Muscle of leg (tissue), 16 donors: ENCODE measurements at places on chromosomes 6 and 20. TPM values are rescaled to one million over a fixed set of nuclear protein-coding genes. Genes with fewer than 3 reads are reported as not detected.

GRCh38 chr20:53751620-53752318 lies 158.1 kb upstream of the ZNF217 start:
- peak; percentile 52 for DNase-seq

GRCh38 chr6:5203546-5203945 lies 57.2 kb downstream of the LYRM4 start:
- peak; percentile 93 for DNase-seq

DNA sequence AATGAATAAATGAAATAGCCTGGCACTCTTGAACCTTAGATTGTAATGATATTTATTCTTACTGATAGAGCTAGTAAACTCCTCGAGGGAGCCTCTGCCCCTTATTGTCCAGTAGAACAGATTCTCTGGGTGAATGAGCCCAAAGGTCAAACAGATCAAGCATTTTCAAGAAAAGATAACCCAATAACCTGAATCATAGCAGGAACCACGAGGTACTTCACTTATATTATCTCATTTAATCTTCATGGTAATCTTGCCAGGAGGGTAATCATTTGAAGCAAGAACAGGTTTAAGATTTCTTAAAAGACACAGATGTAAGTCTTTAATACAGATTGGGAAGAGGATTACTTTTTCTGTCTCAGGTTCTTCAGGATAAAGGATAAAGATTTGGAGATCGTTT lies 17.0 kb upstream of the TBCC start:
- no peak for DNase-seq

DNA sequence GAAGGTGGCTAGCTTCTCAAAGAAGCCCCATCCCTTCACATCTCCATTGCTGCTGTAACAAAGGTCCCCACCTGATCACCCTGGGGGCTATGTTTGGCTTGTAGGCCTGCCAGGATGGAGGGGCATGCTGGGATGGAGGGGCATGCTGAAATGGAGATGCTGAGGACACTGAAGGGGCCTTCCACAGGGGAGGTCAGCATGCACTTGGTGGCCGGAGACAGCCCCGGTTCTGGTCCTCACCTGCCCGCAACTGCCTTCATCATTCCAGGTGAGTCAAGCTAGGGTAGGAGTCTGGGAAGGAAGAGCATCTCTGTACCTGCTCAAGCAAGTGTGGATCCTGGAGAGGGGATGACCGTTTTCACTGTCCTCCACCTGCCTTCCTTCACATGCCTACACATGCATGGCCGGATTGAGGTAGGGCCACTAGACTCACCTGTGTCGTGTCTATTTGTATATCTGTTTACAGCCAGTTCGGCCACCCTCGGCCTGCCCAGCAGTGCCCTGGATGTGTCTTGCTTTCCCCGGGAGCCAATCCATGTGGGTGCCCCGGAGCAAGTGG lies 6.0 kb downstream of the L3MBTL1 start:
- DNase-seq: no peak

- DNase-seq: no peak
Observed at GRCh38 chr6:152605941-152606340, 31.2 kb downstream of the SYNE1 start.

GRCh38 chr6:41157323-41157722 lies 3.2 kb upstream of the TREML1 start:
- DNase-seq: peak; percentile 28

DNA sequence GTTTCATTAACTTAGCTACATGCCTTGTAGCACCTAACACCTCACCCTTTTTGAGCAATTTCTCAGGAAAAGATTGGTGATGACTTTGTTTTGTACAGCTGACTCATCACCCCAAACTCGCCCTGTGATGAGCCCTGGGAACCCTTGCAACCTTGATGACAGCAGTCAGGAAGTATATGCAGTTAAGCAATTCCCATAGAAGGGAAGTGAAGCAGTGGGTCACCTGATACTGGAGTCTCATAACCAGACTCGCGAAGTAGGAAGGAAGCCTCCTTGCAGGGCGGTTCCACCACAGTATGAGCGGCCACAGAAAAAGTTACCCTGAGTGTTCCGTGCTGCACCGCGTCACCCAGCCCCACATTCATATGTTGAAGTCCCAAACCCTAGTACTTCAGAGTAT lies 82.0 kb upstream of the EDN1 start:
- DNase-seq: peak; percentile 25

DNA sequence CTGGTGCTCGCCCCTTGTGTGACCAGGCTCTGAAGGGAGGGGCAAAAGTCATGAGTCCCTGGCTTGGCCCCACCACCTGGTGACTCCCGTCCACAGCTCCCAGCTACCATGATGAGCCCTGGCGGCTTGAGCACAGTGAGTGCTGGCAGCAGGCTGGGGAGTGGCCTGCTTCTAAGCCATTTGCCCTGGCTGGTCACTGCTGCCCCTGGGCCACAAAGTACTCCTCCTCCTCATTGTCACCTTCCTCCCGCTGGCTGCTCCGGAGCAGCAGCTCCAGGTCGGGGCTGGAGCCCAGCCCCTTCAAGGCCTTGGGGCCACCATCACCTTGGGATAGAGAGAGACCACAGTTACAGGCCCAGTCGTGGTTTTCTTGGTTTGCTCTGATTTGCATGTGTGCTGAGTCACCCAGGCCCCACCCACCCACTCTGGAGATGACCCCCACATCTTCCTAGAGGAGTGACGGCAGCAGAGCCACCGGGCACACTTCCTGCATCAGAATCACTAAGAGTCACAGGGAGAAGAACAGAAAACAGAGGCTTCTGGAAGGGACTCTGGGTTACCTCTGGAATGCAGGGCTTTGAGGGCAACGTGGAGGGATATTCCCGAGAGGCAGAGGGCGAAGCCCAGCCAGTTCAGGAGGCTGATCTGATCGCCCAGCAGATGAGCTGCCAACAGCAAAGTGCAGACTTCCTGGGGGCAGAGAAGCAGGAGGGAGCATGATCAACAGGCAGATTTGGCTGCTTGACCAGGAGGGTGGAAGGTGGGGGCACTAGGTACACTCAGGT lies 42.1 kb upstream of the CDH22 start:
- DNase-seq: no peak

The SLC17A9 gene
- polyA plus RNA-seq: 0.41 TPM

DNA sequence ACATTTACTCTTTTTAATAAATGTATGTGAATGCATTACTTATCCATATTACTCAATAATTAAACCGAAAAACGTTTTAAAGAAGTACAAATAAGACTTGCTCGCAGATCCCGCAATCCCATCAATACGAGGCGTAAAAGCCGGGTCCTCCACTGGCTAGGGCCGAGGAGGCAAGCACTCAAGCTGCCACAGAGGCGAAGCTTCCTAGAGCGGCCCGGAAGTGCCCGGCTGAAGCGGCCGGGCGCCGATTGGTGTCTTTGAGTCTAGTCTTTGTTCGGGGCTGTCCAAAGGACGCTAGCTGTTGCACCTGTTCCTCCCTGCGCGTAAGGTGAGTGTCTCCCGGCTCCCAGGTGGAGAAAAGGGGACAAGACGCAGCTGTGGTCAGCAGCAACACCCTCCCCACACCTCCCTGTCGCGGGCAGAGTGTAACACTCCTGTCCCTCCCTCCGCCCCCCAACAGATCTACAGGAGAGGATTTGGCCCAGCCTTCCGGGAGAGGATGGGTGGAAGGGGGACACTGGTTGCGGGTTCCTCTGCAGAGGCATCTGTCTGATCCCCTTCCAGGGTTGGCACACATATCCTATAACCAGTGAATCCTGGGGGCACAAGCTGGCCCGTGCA lies at the start of gene ZSCAN16:
TSS of gene ZSCAN16 (plus strand) at position 260 of the 621 bp plus-strand sequence. CDS start 835 bp downstream, outside the sequence.
- DNase-seq: peak; percentile 92

- no peak for DNase-seq
Observed at GRCh38 chr6:136822046-136822375, 381 bp upstream of the PEX7 start.

DNA sequence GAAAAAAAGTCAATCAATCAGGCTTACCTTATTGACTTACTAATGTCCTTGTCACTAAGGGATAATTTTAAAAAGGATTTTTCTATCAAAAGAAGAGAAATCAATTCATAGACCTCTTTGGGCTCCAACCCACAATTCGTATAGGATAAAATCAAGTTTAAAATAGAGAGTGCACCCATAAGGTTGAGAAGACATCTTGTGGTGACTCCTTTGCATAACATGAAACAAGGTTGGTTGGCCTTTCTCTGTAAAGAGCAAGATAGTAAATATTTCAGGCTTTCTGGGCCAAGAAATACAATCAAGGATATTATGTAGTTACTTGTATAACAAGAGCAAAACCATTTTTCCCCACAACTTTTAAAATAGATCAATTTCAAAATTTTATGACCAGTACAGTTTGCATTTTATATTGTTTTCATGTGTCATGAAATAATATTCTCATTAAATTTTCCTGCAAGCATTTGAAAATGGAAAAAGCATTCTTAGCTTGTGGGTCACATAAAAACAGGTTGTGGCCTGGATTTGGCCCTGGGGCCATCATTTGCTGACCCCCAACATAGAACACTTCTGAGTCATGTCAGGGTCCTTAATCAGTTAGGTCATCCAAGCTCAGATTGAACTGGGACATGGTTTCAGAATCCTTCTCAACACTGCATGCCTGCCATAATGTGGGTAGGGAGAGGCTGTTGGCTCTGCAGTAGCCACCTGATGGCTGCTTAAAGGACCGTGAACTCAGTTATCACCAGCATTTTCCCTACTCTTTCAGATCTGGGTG lies 76.7 kb downstream of the MYB start:
- no peak for DNase-seq

DNA sequence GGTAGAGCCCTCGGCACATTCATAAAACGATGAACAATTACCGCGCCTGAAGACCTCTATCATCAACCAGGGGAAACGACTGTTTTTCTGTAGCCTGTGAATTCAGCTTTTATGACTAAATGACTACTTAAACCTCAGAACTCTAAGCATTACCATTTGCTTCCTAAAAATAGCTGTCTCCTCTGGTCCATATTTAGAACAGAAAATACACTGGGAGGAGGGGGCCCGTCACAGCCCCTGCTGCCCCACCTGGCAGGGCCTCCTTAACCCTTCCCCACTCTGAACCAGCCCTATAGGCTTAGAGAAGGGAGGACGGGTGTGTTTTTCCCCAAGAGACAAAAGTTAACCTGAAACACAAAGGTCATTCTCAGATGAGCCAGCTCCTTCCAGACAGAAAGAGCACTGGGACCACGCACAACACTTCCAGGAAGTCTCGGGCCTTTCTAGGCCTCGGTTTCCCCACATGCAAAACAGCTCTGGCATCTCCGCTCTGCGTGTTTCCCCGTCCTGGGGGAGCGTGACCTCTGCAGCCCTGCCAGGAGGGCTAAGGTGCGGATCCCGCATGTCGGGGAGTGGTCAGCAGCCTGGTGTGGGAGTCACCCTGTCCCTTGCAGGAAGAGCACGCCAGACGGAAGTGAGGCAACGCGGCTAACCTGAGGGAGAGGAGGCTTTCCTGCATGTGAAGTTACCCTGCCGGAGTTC lies 193.9 kb downstream of the DLL1 start:
- DNase-seq: peak; percentile 33

- DNase-seq: peak; percentile 92
Observed at GRCh38 chr6:112639391-112639831, 292.3 kb downstream of the RFPL4B start.

The TRDN gene
- 223 TPM for polyA plus RNA-seq

DNA sequence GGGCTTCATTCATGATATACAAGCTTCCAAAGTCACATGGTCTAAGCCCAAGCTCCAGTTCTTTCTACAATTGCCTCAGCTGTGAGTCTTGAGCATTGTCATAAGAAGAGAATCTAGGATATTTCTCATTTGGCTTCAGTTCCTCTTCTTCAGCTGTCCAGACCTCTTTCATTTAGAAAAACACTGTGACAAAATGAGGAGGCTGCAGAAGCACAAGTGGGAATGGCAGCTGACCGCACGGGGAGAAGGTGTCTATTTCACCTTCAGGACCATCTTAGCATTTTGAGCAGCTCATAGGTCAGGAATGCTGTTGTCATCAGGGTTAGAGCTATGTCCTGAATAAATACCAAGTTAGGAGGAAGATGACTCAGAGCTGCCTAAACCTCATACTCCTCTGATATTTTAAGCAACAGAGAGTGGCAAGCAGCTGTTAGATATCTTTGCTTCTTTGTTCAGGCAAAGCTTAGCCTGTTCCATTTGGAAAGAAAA lies 390.1 kb upstream of the CITED2 start:
- peak; percentile 94 for DNase-seq

DNA sequence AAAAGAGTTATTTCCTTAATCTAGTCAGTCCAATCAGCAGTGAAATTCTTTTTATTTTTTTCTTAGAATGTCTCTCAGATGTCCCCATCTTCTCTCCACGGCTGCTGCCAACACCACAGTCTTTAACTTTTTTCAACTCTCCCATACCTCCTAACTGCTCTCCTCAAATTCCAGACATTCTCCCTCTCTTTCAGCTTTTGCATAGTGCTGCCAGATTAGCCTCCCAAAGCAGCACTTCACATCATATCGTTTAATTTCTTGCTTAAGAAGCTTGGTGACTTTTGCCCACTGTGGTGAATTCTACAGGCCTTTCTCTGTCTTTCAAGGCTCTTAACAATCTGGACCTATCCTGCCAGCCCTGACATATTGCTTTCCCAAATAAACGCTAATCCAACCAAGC lies 233.4 kb downstream of the UST start:
- no peak for DNase-seq

DNA sequence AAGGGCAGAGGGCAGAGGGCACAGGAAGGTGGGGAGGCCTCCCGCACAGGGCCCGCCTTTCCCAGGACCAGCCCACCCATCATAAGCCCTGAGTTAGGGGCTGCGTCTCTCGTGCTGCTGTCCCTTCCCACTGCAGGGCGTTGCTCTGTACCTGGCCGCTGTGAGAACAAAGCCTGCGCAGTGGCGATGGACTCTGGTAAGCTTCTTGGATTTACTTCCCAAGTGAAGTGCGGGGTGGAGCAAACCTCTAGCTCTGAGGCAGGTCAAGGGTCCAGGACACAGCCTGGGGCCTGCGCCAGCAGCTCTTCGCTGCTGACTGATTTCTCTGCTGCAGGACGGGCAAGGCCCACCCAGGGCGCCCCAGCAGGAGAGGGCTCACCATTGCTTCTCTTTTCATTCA lies 23.9 kb downstream of the INSM1 start:
- DNase-seq: no peak

The DLK2 gene
- polyA plus RNA-seq: 2.3 TPM

GRCh38 chr20:924639-925038 lies 8.5 kb upstream of the ANGPT4 start:
- no peak for DNase-seq

DNA sequence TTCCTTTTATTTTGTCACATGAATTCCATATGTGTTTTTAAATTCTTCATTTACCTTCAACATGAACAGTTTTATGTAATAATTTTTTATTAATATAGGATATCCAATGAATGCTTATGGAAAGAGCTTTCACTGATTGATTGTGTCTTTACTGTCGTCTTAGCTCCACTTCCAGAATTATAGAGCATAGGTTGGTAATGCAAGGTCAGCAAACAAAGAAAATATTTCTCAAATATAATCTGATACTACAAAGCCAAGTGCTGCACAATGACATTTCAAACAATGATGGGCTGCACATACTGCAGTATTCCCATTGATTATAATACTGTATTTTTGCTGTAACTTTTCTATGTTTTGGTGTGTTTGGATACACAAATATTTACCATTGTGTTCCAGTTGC lies 275.7 kb upstream of the RSPO3 start:
- DNase-seq: no peak

The CBFA2T2 gene
- 16.2 TPM for polyA plus RNA-seq

DNA sequence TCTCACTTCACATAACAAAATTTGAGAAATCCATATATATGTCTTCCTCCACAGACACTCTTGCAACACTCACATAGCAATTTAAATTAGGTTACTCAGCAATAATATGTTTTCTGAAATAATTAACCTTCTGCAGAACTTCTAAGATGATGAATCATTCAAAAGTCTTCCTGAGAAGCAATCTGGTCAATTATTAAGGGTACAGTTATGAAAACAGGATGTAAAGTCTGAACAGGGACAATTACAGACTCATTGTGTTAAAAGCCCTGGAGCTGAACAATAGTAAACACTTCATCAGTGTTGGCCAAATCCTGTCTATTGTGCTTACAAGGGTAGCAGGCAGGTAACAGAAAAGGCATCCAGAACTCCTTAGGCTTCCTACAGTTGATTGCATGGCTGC lies 75.4 kb downstream of the FILIP1 start:
- no peak for DNase-seq
